ENCODE measurements at places on chromosomes 1 and 21.
A peak's percentile ranks its signal among the peaks of the same experiment; 100 is the strongest.

GRCh38 chr1:224767676-224768075, 151.6 kb downstream of the CNIH3 start:
- no peak for DNase-seq

DNA sequence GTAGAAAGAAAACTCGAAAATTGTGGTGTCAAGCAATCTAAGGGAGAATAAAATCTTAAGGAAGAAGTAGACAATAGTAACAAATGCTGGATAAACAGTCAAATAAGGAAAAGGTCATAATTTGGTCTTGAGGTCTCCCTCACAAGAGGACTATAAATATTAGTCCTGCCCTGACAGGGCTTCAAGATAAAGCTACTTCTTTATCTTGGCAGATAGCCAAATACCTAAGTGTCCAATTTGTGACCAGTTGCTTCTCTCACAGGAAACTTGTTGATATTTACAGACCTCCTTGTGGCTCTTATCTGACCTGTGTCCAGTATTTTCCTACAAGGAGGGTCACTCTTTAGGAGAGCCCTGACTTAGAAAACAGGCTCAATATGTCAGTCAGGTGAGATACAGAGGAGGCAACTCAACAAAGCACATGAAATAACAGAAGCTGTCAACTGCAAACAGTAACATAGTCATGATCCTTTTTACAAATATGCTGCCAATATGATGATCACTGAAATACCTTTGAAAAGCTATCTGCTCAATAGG, 88.8 kb downstream of the TNNI3K start:
- no peak for DNase-seq

DNA sequence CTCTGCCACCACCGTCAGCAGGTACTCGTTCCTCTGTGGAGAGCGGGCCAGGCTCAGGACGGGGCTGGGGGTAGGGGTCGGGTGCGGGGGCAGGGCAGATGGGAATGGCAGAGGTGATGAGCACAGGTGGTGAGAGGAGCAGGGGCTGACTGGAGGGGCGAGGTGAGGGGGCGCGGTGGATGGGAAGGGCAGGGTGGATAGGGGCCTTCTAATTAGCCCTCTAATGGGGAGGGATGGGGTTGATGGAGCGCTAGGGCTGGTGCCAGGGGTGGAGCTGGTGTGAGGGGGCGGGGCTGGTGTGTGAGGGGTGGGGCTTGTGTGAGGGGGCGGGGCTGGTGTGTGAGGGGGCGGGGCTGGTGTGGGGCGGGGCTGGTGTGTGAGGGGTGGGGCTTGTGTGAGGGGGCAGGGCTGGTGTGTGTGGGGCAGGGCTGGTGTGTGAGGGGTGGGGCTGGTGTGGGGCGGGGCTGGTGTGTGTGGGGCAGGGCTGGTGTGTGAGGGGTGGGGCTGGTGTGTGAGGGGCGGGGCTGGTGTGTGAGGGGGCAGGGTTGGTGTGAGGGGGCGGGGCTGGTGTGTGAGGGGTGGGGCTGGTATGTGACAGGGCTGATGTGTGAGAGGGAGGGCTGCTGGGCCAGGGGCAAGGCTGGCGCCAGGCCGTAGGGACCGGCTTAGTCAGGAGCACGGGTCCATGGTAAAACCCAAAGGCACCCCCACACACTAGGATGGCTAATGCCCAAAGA, 5.9 kb downstream of the KRTAP10-1 start:
- DNase-seq, result no peak

- DNase-seq, result peak; percentile 74
Measured at GRCh38 chr1:228340686-228341449, 65.8 kb downstream of the TRIM11 start.

GRCh38 chr1:20184997-20185833, 681 bp upstream of the UBXN10 start:
- no peak for DNase-seq

DNA sequence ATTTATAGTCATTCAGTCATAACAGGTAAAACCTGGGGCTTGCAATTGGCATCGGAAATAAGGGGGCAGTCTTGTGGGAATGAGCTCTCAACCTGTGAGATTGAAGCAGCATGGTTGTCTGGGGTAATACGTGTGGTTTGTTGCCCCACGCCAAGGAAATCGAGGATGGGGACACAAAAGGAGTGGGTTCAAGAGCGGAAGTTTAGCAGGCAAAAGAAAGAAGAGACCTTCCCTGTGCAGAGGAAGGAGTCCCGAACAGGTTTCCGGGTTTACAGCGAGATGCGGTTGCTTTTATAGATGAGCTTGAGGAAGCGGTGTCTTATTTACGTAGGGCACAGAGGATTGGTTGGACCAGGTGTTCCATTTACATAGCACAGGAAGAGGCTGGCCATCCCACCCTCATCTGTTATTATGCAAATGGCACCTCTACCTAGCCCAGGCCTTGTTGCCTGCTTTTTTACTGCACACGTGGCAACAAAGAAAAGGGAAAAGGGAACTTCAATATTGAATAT, 37.3 kb downstream of the IFNAR1 start:
- no peak for DNase-seq

DNA sequence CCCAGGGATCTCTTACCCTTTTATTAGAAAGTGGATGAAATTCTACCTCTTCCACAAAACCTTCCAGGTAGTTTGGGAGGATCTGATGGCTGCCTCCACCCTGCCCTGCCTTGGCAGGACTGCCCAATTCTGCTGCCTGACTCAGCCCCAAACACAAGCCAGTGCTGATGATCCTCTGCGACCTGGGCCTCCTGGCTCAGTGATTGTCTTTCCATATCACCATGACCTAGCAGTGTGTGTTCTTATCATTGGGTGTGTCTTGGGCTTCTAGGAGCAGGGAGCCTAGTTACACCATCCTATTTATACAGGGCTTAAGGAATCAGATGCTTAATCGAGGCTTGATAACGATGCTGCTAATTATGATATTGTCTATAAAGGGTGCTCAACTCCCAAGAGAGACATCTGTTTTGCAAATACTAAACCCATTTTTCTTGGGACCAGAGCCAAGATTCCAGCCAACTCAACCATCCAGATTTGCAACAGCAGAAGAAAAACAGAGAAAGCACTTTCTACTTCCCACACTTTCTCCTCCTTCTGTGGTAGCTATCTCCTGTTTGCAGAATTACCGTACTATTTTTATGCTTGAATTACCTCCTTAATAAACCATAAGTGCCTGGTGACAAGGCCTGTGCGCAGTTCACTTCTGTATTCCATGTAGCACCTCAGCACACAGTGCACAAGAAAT, 36.5 kb upstream of the KIF21B start:
- DNase-seq, result no peak

GRCh38 chr1:103496014-103496635, 29.4 kb upstream of the RNPC3 start:
- DNase-seq, result no peak
